ENCODE measurements at places on chromosomes 11 and 22.

DNA sequence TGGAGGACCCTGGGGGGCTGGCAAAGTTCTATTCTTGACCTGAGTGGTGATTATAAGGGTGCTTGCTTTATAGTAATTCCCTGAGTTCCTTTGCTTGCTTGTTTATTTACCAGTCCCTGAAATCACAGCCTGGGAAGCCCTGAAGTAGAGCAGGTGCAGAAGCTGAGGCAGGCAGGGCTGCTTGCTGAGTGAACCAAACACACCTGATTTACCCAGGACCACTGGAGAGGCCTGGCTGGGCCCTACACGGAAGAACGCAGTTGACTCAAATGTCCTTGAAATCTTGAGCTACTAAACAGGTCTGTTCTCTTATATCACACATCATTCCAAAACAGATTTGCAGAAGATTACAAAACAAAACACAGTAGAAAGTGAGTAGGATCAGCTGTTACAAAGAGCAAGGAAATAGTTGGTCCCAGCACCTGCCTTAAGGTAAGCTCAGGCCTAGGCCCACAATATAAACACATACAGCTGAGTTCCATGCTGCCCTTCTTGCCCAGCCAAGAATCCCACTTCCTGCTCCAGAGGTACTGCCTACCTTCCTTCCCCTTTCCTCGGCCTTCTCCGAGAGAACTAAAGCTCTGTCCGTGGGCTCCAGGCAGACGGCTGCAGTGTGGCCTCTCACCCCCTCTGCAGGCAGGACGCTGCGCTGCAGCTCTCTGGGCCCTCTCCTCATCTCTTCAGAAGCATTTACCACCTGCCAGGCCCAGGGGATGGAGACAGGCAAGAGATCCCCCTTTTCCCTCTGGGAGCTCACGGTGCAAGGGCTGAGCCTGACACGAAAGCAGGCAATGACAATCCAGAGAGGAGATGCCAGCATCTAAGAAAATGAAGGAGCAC lies 46.1 kb upstream of the SCUBE2 start:
- peak; percentile 73 for DNase-seq

DNA sequence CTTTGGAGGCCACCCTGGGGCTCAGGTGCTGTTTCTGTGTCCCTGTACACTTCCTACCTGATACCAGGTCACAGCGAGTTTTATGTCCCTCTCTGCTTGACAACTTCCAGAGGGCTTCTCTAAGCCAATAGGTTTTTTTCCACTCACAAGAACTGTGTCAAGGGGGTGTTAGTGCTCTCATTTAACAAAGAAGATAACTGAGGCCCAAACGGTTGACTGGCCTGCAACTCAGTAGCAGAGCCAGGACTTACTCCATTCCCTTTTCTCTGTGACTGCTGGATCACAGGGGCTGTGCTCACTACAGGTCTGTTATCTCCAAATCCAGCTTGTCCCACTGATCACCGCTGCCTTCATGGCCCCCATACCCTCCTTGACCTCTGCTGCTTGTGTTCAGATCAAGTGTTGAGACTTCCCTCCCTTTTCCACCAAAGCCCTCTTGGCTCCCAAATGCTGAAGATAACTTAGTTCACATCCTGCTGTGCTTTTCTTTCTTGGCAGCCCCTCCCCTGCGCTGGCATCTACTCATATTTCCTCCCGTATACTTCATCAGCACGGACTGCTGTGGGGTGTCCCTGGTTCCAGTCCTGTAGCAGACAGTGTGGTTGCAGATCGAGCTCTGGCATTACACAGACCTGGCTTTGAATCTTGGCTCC lies 41.3 kb downstream of the POU2F3 start:
- DNase-seq = no peak

DNA sequence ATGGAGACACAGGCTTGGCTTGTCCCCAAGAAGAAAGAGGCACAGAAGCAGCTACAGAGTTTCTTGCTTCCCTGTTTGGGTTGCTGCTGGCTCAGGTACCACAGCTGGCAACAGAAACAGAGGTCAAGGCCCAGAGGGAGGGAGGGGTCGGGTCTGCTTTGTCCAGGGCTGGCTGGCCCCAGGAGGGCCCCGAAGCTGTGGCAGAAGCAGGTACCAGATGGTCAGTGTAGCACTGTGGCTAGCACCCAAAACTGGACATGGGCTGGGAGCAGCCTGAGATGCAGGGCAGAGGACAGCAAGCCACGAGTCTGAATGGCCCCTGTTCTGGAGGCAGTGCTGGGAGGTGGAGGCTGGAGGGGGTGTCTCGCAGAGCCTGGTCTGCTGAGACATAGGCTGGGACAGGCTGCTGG lies 52.3 kb upstream of the CCDC188 start:
- DNase-seq = no peak

DNA sequence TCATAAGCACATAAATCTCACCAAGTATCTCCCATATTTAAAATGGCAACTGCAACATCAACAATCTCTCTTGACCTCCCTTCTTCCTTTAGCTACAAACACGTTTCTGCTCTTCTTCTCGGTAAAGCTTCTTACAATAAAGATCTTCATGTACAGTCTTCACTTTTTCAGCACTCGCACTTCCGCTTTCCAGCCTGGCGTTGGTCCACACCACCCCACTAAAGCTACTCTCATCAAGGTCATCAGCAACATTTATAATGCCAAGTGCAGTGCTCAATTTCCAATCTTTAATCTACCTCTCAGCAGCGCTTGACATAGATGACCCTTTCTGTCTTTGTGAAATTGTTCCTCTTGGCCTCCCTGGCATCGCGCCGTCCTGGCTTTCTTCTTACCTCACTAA lies 33.6 kb downstream of the NTM start:
- no peak for DNase-seq

DNA sequence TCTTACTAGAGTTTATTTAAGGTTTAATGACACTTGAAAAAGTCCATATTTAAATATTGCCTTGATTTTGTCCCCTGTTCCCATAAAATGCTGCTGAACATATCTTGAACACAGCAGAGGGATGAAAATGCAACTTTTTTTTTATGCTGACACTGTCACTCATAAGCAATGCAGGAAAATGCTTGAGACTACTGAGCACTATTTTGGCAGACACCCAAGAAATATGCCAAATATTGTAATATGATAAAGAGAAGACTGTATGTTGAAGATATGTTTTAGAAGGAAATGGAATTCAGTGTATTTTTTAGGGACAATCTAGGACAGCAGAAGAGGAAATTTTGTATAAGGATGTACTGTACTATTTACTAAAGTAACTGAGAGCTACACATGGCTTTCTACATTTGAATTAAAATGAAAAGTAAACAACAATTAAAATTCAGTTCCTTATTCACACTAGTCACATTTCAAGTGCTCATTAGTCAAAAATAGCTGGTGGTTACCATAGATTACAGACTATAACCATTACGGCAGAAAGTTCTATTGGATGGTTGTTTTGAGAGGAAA lies 58.6 kb downstream of the LRRC4C start:
- no peak for DNase-seq

- no peak for DNase-seq
Observed at GRCh38 chr11:69771466-69771865, 3.7 kb downstream of the FGF4 start.

DNA sequence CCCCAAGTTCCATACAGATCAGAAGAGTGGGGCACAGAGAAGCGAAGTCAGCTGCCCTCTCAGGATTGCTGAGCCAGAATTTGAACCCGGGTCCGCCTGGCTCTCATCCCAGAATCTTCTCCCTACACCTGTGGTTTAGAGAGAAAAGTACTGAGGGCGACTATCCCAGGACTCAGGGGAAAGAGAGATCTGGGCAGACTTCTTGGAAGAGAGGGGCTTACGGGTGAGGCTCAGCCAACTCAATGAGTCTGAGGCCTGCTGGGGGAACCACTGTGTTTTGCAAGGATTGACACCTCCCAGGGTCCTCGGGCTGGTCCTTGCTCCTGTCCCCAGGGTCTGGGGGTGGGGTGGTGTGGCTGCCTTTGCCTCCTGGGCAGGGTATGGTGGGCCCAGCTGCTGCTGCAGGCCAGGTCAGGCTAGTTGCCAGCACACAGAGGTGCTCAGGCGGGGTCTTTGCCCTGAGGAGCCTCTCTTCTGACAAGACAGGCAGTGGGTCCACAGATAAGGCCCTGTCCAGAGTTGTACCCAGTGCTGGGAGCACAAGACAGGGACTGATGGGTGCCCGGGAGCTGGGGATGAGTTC lies 1.2 kb downstream of the CAPN5 start:
- DNase-seq = no peak

- DNase-seq = no peak
Observed at GRCh38 chr11:69536406-69536805, 54.9 kb downstream of the LINC01488 start.

GRCh38 chr22:19802894-19803735 lies 42.5 kb downstream of the TBX1 start:
- no peak for DNase-seq

- no peak for DNase-seq
Observed at GRCh38 chr22:44575381-44576268, 77.6 kb upstream of the RTL6 start.

DNA sequence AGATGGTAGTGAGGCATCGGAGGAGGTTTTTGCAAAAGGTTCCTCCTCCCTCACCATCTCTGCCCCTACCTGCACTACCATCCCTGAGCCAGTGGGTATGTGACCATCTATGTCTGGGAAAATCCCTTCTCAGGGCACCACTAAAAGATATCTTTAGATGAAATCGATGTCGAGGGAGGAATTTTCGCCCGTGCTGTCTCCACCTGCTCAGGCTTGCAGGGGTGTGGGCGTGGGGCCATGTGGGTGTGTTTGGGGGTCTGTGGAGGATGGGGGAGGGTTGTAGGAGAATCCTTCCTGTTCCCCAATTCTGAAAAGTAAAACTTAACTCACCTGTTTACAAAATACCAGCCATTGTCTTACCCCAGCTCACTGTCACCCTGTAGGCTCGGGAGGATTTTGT lies 12.4 kb downstream of the MPPED1 start:
- no peak for DNase-seq

DNA sequence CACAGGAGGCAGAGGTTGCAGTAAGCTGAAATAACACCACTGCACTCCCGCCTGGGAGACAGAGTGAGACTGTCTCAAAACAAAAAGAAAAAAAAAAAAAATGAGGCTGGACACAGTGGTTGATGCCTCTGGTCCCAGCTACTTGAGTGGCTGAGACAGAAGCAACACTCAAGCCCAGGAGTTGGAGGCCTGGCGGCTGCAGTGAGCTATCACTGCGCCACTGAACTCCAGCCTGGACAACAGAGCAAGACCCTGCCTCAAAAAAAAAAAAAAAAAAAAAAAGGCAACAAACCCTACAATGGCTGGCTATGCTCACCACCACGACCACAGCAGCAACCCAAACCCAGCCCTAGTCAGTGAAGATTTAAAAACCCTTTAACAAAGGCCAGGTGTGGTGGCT lies 8.2 kb downstream of the NAP1L4 start:
- no peak for DNase-seq

DNA sequence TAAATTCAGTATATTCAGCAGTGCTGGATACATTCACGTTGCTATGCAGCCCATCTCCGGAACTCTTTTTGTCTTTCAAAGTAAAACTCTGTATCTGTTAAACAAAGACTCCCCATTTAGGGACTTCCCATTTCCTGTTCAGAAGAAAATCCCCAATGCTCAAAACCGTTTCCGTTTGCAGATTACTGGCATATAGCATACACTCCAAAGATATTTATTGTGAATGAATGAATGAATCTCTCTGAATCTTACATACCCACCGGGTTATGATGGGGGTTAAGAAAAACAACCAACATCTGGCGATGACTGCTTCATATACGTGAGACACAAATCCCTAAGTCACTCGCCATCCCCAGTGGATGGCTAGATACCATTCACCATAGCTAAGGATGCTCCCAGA lies 1.6 kb downstream of the THY1 start:
- no peak for DNase-seq

DNA sequence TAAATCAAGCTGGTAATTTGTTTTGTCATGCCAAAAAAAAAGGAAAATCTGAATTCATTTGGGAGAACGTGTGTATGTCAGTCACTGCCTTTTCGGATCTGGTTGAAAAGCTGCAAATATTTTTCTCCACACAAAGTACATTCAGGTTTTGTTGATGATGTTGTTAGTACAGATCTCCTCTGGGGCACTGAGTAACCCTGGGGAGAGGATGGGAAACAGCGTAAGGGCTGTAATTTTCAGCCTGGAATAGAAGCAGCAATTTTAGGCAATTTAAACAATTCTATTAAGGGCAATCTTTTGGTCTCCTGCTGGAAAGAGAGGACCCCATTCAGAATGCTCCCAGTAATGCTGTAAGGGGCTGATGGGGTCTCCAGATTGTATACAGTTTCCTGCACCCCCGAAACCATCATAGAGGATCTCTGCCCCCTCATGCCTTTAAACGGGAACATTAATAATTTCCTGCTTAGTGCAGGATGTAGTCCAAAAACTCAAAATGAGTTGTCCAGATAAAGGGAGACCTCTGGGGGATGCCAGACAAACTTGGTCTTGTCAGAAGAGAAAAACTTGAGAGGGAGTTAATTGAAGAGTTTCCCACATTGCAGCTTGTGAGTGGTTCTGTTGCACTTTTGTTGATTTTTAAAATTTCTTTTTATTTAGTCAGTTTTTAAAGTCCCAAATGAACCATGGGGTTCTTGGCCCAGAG lies 132.3 kb downstream of the COMMD9 start:
- no peak for DNase-seq

- DNase-seq = no peak
Observed at GRCh38 chr11:121367001-121367843, 74.7 kb downstream of the SC5D start.

- DNase-seq = peak; percentile 40
Observed at GRCh38 chr11:46392421-46393230, 1.1 kb upstream of the CHRM4 start.

- no peak for DNase-seq
Observed at GRCh38 chr11:62556875-62557631, 10.4 kb upstream of the AHNAK start.

DNA sequence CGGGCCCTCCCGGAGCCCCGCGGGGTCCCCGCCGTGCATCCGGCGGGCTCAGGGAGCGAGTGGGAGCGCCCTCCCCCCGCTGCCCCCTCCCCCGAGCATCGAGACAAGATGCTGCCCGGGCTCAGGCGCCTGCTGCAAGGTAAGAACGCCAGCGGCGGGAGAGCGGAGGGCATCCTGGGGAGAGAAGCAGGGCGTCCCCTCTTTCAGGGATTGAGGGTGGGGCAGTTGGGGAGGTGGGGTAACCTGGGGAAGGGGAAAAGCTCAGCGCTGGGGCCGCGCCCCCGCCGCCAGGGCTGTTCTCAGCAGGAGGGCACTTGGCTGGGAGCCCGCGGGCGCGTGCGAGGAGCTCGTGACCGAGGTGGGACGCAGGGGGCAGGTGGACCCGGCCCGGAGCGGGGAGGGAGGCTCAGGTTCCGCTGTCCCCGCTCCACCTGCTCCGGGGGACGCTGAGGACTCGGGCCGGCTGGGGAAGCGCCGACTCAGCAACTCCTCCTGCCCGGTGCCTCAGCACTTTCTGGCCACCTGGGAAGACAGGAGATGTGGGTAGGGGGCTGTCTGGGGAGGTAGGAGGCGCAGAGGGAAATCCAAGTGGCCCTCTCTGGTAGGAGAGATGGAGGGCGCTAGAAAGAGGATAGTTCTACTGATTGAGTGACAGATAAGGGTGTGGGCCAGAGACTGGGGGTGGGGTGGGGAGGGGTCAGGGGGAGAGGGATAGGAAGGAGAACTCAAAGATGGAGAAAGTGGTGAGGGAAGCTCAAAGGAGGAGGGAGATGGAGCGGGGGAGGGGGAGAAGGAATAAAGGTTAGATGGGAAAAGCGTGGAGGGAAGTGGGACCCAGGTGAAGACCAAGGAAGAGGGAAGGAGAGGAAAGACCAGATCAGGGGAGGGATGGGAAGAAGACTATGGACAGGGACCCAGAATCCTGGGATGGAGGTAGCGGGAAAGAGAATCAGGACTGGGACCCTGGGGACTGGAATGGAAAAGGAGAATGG lies 726 bp downstream of the RTN4RL2 start:
- DNase-seq = peak; percentile 39

GRCh38 chr22:45882881-45883810 lies 93.8 kb downstream of the WNT7B start:
- no peak for DNase-seq

GRCh38 chr11:95487391-95487790 lies 256.4 kb upstream of the SESN3 start:
- no peak for DNase-seq

Measured in NCI-H2171 (cell line).